Right renal pelvis (tissue), 4 donors: ENCODE measurements at places on chromosomes 2 and 18. TPM values are rescaled to one million over a fixed set of nuclear protein-coding genes. Genes with fewer than 3 reads are reported as not detected.

DNA sequence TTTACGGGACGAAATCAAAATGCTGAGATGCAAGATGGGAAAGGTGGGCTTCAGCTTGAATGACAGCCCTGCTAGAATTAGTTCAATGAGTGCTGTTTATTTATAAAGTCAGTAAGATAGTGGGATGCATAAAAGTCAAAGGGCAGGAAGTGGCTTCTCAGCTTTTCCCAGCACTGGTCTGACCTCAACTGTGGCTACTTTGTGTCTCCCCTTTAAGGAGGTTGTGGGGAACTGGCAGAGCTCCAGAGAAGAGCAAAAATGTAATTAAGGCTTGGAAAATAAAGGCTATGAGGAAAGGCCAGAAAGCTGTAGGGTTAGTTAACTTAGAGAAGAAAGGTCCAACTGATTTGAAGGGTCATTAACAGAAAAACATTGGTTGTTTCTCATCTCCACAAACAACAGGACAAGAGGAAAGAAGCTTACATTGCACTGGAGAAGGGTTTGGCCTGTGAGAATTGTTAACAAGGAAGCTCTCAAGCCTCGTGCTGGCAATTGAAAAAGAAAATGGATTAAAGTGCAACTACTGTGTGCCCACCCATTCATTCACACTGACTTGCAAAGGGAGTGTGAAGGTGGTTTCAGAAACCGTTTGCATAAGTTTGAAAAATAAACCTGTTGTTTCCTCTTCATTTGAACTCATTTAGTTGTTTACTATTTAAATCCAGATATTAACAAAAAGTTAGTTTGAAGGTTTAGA lies 68.8 kb upstream of the CD28 start:
- DNase-seq = no peak

Gene CRYGD
- 0.42 TPM for polyA plus RNA-seq

Gene KIAA2012
- 0.17 TPM for polyA plus RNA-seq

DNA sequence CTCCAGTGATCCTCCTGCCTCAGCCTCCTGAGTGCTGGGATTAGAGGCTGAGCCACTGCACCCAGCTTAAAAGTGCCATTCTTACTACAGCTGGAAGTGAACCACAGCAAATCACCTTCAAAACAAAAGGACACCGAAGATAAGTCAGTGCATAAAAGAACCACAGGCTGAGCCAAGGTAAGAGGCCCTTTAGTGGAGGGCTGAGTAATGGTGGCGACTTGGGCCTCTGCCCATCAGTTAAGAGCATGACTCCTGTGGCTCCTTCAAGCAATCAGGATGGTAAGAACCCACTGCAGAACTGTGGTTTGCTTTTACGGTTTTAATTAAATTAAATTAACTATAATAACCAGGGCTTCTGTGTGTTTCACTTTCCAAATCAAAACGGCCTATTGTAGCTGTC lies 75.1 kb downstream of the CTAGE1 start:
- no peak for DNase-seq

Gene MAB21L4
- polyA plus RNA-seq = 2.9 TPM

Gene PIKFYVE
- 22.7 TPM for polyA plus RNA-seq

Gene PKDCC
- polyA plus RNA-seq = 359 TPM

DNA sequence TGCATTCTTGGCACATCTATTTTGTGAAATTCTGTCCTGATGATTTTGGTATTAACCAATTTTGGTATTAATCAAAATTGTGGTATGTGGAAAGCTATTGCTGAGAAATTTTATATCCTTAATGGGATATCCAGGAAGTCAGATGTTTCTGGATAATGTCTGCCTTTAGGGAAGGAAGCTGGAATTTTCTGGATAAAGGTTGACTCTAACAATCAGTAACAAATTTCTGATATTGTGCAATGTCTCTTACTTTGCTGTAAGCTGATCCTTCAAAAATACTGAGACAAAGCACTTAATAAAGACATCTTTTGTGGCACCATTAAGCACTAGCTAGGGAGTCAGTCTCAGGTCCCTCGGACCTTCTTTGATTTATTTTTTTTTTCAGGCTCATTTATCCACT lies 100.8 kb upstream of the UGP2 start:
- DNase-seq = no peak

Gene IL36G
- polyA plus RNA-seq = not detected

DNA sequence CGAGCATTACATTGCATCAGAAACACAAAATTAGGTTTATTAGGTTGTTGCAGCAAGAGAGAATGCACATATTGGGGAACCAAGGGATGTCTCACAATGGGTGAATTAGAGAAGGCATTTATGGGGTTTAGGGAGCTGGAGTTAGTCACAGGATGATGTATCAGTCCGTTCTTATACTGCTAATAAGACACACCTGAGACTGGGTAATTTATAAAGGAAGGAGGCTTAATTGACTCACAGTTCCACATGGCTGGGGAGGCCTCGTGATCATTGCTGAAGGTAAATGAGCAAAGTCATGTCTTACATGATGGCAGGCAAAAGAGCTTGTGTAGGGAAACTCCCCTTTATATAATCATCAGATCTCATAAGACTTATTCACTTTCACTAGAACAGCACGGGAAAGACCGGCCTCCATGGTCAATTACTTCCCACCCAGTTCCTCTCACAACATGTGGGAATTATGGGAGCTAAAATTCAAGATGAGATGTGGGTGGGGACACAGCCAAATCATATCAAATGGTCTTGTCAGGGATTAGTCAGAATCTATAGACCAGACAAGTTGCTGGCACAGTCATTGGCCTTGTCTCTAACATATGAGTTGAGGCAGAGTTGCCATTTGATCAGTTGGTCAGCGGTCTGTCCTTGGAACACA lies 61.9 kb upstream of the RBMS1 start:
- DNase-seq = no peak

Gene MGAT5
- 57.2 TPM for polyA plus RNA-seq

- no peak for DNase-seq
Observed at GRCh38 chr2:13543550-13543949, 826.8 kb downstream of the TRIB2 start.

Gene CXCR4
- 52.7 TPM for polyA plus RNA-seq

- DNase-seq = no peak
Observed at GRCh38 chr18:10022365-10022764, 108.5 kb downstream of the VAPA start.

- DNase-seq = no peak
Observed at GRCh38 chr2:179729966-179730365, 131.4 kb downstream of the ZNF385B start.

- DNase-seq = no peak
Observed at GRCh38 chr2:81542119-81542518, 1237.6 kb upstream of the LRRTM1 start.

GRCh38 chr18:6561862-6562291 lies 147.2 kb upstream of the L3MBTL4 start:
- no peak for DNase-seq
